ENCODE measurements at places on chromosomes 6 and 20. TPM values are rescaled to one million over a fixed set of nuclear protein-coding genes. Genes with fewer than 3 reads are reported as not detected.

C20orf204 gene
- total RNA-seq: 6.0 TPM

SLC17A9 gene
- total RNA-seq: 4.1 TPM

NEURL2 gene
- 0.76 TPM for total RNA-seq

NHLRC1 gene
- total RNA-seq: 0.67 TPM

SLPI gene
- not detected for total RNA-seq

DEF6 gene
- total RNA-seq: 247 TPM

BLCAP gene
- 67.8 TPM for total RNA-seq

SLC17A2 gene
- total RNA-seq: not detected

NMBR gene
- not detected for total RNA-seq

SLC26A8 gene
- total RNA-seq: not detected

TMEM244 gene
- total RNA-seq: 1.1 TPM

CRYBG1 gene
- 83.8 TPM for total RNA-seq

HLA-G gene
- 0.49 TPM for total RNA-seq

PROCR gene
- not detected for total RNA-seq

EGFL8 gene
- 9.9 TPM for total RNA-seq

ITCH gene
- total RNA-seq: 58.1 TPM

MUCL3 gene
- not detected for total RNA-seq

BNIP5 gene
- not detected for total RNA-seq

THBD gene
- not detected for total RNA-seq

LPIN3 gene
- 0.35 TPM for total RNA-seq

CCN5 gene
- total RNA-seq: not detected

BCAS4 gene
- 8.0 TPM for total RNA-seq

Data from CD4-positive, CD25-positive, alpha-beta regulatory T cell (primary cell).